Upper lobe of right lung (tissue), 1 donor: ENCODE measurements at places on chromosomes 7 and 10. TPM values are rescaled to one million over a fixed set of nuclear protein-coding genes. Genes with fewer than 3 reads are reported as not detected.

- H3K4me3 ChIP-seq: peak overlapping the region; percentile 54
- no peak for DNase-seq
- H3K4me1 ChIP-seq: no peaks in the 10 kb centered on the region
- no peaks in the 10 kb centered on the region for H3K27me3 ChIP-seq
- H3K36me3 ChIP-seq: peaks cover 20% of the 10 kb centered on the region
- peak overlapping the region; percentile 30 for H3K27ac ChIP-seq
These were observed 35.9 kb downstream of the ACSM6 start for GRCh38 chr10:95229724-95230627.

DNA sequence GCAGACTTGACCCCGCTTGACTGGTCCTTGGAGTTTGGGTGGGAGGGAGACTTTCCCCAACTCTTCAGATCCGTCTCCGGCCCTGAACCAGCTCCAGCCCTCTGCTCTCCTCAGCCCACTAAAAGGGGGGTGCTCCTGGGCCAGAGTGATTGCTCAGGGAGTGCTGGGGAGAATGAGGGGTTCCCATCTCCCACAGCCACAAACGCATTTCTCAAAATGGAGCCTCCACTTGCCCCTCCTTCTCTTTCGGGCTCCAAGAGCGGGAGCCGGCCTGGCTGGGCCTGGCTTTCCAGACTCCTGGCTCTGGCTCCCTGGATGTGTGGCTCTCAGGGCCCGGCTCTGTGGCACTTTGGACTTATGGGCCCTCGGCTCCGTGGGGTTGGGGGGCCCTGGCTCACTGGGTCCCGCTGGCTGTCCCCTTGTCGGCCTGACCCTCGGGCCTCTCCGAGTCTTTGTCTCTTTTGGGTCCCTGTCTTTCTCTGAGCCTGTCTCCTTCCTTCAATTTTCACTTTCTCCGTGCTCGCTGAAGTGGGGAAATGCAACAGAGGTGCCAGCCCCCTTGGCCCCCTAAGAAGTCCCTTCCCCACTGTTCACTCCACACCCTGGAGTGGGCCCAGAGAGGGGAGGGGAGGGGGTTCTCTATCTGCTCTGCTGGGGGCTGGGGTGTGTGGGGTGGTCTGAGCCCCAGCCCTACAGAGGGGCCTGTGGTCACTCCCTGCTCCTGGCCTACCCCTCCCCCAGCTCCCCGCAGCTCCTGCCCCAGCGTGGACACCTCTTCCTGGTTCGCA lies 713 bp downstream of the LZTS2 start:
- peak overlapping the region; percentile 92 for H3K4me3 ChIP-seq
- no peaks in the 10 kb centered on the region for H3K27me3 ChIP-seq

DNA sequence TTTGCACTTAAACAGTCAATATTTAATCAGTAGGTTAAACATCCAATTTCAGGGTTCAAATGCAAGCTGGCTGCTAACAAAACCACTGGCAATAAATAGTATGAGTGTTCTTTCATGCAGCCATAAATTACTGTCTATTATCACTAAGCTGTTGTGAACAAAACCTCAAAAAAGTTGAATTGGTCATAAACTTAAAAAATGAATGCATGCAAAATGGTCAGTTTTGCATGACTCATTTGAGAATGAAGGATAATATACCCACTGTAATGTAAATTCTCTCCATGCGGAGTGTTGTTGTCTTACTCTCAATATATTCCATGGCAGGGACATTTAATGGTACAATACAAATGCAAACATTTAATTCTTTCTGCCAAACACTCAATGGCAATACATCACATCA lies 226.4 kb downstream of the MAGI2 start:
- no peaks in the 10 kb centered on the region for H3K4me1 ChIP-seq
- no peaks in the 10 kb centered on the region for H3K36me3 ChIP-seq
- DNase-seq: no peak
- H3K4me3 ChIP-seq: no peak overlapping the region

DNA sequence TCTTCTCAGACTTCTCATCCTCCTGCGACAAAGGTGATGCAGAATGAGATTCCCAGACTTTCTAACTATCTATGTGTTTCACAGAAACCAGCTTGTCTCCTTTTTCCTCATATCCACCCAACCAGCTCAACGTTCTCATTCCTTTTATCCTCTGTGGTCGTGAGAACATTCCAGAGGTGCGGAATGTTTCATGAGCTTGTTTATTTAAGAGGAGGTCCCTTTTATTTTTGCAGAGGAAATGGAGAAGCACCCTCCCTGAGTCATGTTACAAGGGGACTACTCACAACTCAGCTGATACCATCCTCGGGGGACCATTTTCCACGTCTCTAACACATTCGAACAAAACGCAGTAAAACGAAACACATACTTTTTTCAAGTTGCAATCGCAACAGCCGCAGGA lies 93.2 kb downstream of the ZRANB1 start:
- DNase-seq: no peak
- no peak overlapping the region for H3K27ac ChIP-seq
- H3K36me3 ChIP-seq: no peaks in the 10 kb centered on the region
- H3K4me3 ChIP-seq: no peak overlapping the region
- H3K4me1 ChIP-seq: peaks cover 35% of the 10 kb centered on the region
- no peaks in the 10 kb centered on the region for H3K27me3 ChIP-seq

DNA sequence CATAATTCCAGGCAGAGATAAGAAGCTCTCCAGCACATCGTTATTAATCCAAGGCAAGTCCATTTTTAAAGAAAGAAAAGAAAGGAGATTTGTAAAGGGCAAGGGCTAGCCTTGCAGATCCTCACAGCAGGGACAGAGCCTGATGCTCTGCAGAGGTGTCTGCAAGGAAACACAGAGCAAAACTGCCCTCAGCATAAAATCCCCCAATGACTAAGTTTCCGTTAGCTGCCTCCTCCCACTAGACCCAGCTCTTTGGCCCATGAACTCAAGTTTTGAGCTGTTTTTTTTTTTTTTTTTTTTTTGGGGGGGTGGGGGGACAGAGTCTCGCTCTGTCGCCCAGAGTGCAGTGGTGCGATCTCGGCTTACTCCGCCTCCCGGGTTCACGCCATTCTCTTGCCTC lies 300.7 kb downstream of the MTERF1 start:
- H3K27me3 ChIP-seq: no peaks in the 10 kb centered on the region
- no peak overlapping the region for H3K27ac ChIP-seq
- H3K4me1 ChIP-seq: no peaks in the 10 kb centered on the region
- H3K36me3 ChIP-seq: no peaks in the 10 kb centered on the region
- H3K4me3 ChIP-seq: no peak overlapping the region
- DNase-seq: no peak

- H3K4me1 ChIP-seq: no peaks in the 10 kb centered on the region
- no peak overlapping the region for H3K27ac ChIP-seq
- H3K27me3 ChIP-seq: no peaks in the 10 kb centered on the region
These were observed 11.9 kb upstream of the ERVW-1 start for GRCh38 chr7:92489634-92490033.

- no peaks in the 10 kb centered on the region for H3K36me3 ChIP-seq
- no peak for DNase-seq
- H3K4me3 ChIP-seq: no peak overlapping the region
- H3K27ac ChIP-seq: no peak overlapping the region
- H3K27me3 ChIP-seq: no peaks in the 10 kb centered on the region
- H3K4me1 ChIP-seq: no peaks in the 10 kb centered on the region
These were observed 361.4 kb upstream of the ZNF32 start for GRCh38 chr10:44009891-44010632.

The TDRD1 gene
- 0.14 TPM for total RNA-seq

The CREB5 gene
- total RNA-seq: 8.9 TPM
